ENCODE measurements at places on chromosomes 1 and 21. TPM values are rescaled to one million over a fixed set of nuclear protein-coding genes. Genes with fewer than 3 reads are reported as not detected.

DNA sequence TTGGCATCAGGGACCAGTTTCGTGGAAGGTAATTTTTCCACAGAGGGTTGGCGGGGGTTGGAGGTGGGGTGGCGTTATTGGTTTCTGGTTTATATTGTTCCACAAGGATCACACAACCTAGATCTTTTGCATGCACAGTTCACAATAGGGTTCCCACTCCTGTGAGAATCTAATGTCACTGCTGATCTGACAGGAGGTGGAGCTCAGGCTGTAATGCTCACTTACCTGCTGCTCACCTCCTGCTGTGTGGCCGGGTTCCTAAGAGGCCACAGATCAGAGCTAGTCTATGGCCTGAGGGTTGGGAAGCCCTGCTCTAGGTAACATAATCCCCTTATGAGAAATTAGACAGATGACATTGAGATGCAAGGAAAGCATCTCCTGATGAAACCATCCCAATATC is 12.6 kb downstream of the GBP5 start:
- DNase-seq: no peak

DNA sequence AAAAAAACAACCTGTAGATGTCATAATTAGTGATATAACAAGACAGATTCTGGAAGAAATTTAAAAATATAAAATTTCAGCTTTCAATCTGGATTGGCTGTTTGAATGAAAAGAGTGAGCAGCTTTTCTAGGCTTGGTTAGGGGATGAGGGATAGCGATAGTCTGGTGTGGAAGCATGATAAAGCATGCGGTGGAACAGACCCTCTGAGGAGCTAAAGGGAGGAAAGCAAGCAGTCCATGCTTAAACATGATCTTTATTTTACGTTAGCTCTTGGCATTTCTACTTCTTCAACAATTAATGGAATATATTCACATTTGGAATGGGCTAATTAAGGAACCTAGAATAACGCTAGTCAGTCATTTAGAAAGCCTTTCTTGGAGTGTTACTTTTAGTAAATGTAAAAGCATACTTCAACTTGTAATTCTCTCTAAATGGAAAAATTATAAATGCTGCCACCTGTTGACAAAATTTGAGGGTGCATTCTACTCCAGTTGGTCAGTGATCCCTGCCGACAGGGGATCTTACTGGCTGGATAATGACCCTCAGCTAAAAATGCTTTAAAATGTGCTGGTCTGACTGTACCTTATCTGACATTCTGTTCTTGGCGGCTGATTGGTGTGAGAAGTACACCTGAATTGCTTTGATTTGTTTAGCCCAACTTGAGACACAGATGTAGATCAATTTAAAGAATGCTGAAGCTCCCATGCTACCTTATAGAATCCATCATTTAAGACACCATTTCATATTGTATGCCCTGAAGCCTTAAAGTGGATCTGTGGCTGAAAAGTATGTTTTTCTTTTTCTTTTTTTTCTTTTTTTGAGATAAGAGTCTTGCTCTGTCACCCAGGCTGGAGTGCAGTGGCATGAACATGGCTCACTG is 61.2 kb downstream of the AK4 start:
- no peak for DNase-seq

- DNase-seq: no peak
Measured at GRCh38 chr21:37757606-37758376, 158.5 kb downstream of the KCNJ6 start.

The FAM151A gene
- total RNA-seq: 0.22 TPM

GRCh38 chr1:206776229-206776628 is 3.9 kb upstream of the IL10 start:
- no peak for DNase-seq

The CLIC6 gene
- 8.9 TPM for total RNA-seq

- no peak for DNase-seq
Measured at GRCh38 chr1:113191579-113192076, 118.6 kb downstream of the LRIG2 start.

DNA sequence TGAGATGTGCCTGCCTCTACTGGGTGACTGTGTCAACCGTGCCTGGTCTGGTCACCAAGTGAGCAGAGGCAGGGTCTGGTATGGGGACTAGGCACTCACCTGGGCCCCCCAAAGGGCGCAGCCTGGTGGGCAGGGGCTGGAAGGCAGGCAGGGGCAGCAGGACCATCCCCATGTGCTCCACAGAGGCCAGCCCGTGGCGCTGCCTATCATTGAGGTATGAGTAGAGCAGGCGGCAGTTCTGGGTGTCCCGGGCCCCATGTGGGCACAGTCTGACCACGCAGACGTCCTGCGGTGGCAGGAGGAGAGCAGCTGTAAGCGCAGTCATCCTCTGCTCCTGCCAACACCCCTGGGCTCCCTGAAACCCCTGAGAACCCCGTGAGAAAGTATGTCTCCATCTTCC is 23.7 kb downstream of the SPOCD1 start:
- no peak for DNase-seq

The ZNF684 gene
- total RNA-seq: 11.0 TPM

DNA sequence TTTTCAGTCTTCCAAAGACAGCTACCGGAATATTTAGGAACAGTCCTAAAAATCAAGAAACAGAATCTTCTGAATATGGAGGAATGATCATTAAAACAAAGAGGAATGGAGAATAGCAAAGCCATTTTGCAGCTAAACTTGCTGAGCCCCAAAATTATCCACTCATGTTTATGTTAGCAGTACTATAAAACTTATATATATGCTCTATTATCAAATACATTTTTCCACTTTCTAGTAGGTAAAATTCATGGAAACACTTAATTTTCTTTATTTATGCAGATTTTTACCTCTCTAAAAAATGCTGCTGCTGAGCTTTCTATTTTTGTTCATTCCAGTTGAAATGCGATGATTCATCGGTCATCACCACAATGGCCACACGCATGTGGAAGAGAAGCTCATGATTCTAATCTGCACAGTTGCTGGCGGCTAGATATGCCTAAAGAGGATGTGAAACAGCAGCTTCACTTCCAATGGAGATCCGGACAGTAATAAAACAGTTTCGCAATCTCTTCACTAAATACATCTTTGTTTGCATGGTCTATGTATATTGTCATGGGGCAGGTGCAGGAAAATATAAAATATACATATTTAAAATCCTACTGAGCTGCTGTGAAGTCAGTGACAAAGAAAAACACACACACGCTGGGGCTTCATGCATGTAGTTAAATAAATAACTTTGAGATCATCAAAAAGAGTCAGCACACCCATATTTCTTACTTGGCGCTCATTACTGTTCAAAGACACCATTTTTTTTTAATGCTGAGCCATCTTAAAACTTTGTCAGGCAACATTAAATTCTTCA is 292.2 kb downstream of the SMYD3 start:
- DNase-seq: no peak

DNA sequence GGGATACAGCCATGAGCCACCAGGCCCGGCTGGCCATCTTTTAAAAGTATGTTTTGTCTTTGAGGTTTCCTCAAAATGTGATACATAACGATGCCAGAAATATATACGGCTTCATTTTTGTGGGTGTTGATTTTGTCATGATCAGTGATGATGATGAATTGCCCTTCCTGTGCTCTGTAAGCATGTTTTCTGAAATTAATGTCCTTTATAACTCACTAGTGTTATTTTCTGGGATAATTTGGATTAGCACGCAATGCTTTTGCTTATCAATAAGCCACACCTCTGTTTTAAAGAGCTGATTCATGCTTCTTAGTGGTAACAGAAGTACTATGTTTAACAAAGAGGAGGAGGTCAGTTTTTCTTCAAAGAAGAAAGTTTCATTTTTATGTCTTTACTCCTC is 25.6 kb downstream of the PHACTR4 start:
- no peak for DNase-seq

DNA sequence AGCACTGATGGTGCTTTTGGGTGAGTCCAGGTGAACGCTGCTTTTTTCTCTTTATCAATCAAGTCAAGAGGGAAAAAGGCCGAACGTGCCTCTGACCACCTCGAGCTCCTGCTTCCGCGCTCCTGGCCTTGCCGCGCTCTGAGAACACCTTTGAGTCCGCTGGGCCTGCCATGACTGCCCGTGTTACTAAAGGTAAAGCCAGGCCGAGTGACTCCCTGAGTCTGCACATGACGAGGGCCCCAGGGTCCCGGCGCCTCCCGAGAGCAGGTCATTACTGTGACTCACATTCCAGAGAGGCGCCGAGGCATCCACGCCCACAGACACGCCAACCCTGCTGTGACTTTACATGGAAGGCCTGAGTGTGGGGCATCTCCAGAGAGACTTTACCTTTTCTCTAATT is 11.1 kb downstream of the POFUT2 start:
- peak; percentile 54 for DNase-seq

- no peak for DNase-seq
Measured at GRCh38 chr1:115609021-115609420, 32.7 kb upstream of the VANGL1 start.

GRCh38 chr1:241677201-241677600 is 25.1 kb downstream of the WDR64 start:
- no peak for DNase-seq

DNA sequence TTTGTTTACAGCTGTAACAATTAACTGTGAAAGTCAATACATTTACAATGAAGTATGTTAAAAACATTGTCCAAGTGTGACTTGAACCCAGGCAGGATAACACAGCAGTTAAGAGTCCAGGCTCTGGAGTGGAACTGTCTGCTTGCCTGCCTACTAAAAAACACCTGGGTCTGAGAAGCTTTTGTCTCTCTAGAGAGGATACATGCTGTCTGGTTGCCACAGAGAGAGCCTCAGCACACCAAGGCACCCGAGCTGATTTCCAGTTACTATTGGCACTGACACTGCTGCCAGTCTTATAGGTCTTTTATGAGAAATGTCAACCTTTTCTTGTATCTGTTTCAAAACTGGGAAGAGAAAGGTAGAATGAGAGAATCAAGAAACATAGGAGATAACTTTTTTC is 20.2 kb upstream of the RALGPS2 start:
- DNase-seq: no peak

GRCh38 chr1:206512058-206512850 is 4.9 kb downstream of the RASSF5 start:
- no peak for DNase-seq

- DNase-seq: no peak
Measured at GRCh38 chr1:230169454-230170152, 102.6 kb downstream of the GALNT2 start.

DNA sequence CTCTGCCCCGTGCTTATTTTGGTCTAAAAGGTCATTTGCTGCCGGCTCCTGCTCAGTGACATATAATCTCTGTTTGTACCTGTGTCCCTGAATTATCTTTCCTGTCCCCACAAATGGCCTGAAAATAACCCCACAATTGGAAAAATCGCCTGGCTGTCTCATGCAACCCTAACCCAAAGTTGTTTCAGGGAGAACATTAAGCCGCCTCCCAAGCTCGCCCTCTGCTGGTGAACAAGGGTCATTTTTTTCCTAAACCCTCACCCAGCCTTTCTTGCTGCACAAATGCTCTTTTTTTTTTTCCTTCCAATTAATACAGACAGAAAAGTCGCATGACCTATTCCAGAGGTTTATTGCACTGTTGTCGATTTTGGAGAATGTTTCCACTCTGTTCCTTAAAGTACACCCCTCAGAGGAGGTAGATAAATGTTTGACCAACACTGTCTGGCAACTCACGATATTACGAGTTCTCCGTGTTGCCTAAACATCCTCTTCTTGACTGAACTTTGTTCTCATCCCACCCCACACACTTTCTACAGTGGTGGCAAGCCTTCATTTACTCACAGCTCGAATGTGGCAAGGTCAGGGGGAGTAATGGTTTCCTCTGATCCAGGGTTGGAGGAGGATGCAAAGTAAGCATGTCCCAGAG is 148.7 kb downstream of the ZZZ3 start:
- DNase-seq: peak; percentile 79

DNA sequence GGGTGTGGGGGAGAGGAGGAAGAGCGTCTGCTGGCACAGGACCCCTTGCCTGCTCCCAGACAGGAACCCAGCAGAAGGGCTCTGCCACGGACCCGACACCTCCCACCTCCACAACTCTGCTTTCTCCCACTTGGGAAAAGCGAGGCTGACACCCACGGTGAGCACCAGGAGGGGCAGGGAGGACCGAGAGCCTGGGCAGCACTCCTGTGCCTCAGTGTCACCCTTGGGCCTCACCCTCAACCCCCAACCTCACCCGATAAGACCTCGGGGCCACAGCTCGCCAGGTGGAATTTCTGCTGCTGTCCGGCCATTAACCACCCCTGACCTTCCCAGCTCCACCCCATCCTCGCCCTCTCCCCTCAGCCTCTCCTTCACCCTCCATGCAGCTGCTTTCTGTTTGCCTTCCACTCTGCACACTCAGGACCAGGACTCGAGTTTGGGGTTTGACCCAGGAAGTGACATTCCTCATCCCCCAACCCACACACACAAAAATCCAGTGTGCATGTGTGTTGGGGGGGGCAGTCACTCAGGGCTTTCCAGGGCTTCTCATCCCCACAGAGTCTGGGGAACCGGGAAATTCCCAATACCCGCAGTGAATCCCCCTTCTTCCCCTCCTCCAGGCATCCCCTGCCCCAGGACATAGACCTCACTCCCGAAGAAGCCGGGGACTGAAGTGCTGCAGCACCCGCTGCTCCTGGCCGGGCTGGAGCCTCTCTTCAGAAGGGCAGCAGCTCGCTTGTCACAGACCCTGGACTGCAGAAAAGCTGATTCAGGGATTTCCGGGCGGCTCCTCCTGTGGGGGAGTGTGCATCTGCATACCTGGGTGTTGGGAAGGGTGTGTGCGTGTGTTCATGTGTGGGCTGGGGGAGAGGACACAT is 65.8 kb downstream of the SYT2 start:
- DNase-seq: no peak

The FCRL5 gene
- total RNA-seq: 0.30 TPM

GRCh38 chr1:211337430-211338223 is 11.0 kb downstream of the TRAF5 start:
- DNase-seq: no peak
